AG08396 (cell line): ENCODE measurements at places on chromosomes 4 and X.

DNA sequence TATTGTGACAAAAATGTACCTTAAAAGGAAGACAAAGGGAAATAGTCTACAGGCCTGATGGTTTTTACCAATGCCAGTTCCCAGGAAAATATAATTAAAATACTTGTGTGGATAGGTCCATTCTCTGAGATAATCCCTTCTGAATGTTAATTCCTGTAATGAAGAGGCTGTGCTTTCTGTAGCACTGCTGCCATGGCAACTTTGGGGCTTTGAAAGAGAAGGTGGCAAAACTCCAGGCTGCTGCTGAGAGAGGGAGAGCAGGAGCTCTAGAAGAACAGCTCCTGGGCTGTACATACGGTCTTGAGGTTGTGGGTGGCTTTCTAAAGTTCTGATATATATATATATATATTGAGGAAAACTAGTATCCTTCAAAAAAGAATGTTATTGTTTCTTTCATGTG lies 125.4 kb downstream of the PDLIM5 start:
- DNase-seq, result peak; percentile 39

GRCh38 chr4:102420563-102421398 lies 75.5 kb upstream of the SLC39A8 start:
- no peak for DNase-seq

- DNase-seq, result peak; percentile 30
Measured at GRCh38 chr4:174314770-174315169, 31.1 kb downstream of the CEP44 start.

DNA sequence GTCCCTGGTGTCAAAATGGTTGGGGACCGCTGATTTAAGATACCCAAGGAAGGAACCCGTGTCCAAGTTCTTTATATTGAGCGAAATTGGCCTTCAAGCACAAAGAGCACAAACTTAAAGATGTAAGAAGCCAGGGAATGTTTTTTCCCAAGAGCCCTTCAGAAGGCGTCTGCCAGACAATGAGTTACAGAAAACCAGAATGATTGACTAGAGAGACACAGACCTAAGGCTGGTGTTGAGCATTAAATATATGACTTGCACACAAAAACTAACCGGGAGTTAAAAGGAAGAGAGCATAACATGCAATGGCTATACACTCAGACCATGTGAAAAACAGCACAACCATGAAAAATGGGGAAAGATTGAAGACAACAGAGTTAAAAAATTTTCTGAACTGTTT lies 157.5 kb upstream of the FAM9B start:
- no peak for DNase-seq

GRCh38 chr4:86319390-86319789 lies 40.5 kb downstream of the MAPK10 start:
- DNase-seq, result no peak

GRCh38 chr4:99564921-99565320 lies 1.1 kb upstream of the TRMT10A start:
- DNase-seq, result no peak

DNA sequence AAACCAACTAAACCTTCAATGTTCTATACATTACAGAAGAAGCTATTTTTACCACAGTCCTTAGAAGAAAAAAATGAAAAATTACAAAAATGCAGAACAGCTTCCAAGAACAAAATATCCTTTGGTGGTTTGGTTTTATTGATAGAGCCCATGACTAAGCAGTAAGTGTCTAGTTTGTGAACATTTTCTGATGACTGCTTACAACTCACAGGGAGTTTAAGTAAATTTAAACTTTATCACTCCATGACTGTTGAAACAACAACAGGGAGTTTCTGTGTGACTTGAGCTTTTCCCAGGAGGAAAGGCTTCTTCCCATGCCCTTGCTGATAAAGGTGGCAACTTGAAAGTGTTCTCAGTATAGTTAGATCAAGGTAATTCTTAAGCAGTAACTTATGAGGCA lies 2.9 kb downstream of the PF4 start:
- peak; percentile 46 for DNase-seq

- peak; percentile 30 for DNase-seq
Measured at GRCh38 chr4:3766785-3767569, 792 bp downstream of the ADRA2C start.

DNA sequence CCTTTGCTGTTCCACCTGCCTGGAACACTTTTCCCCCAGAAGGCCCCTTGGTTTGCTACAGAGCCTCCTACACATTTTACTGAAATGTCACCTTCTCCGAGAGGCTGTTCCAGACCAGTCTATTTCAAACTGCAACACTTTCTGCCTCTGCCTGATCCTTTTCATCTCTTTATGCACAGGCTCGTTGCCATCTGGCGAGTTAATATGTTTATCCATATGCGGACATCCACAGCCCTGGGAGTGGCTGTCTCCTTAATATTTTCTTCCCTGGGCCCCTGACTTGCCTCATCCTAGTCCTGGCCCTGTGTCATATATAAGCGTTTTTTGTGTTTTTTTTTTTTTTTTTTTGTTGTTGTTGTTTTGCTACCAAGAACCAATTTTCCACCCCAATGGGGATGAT lies 65.2 kb upstream of the PHKA2 start:
- DNase-seq, result no peak

GRCh38 chrX:119399772-119400101 lies 601 bp downstream of the SLC25A43 start:
- peak; percentile 77 for DNase-seq

GRCh38 chr4:7411491-7411890 lies 23.2 kb downstream of the PSAPL1 start:
- no peak for DNase-seq
